Astrocyte of the hippocampus (primary cell): ENCODE measurements at places on chromosomes 6 and 20.

GRCh38 chr6:10800810-10801209 is 37.5 kb downstream of the MAK start:
- DNase-seq: peak; percentile 46

- no peak for DNase-seq
These were observed 103.6 kb upstream of the SGK1 start for GRCh38 chr6:134421501-134421900.

DNA sequence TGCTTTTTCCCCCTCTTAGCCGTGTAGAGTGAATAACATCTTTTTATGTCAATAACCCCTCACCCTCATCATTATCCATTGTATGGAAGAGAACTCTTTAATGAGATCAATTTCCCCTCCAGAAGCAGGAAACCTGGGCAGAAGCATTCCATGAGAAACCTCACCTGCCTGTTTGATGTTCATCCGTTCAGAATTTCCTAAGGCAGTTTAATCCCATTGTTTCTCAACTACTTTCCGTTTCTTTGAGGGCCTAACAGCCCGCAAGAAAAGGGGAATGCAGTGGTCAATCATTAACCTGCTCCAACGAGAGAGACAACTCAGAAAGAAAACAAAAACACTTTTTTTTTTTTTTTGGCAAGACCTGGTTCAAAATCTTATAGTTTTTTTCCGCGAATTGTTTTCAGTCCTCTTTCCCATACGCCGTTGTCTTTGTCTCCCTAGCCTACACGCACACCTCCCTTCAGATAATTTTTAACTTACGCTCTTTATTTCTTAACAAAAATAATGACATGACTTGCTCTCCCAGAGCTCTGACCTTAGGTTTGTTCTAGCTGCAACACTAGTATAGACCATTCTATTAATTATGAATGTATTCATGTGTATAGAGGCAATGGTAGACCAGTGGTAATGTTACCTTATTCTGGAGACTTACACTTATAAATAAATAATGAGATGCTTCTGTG is 25.6 kb upstream of the ID4 start:
- DNase-seq: no peak

DNA sequence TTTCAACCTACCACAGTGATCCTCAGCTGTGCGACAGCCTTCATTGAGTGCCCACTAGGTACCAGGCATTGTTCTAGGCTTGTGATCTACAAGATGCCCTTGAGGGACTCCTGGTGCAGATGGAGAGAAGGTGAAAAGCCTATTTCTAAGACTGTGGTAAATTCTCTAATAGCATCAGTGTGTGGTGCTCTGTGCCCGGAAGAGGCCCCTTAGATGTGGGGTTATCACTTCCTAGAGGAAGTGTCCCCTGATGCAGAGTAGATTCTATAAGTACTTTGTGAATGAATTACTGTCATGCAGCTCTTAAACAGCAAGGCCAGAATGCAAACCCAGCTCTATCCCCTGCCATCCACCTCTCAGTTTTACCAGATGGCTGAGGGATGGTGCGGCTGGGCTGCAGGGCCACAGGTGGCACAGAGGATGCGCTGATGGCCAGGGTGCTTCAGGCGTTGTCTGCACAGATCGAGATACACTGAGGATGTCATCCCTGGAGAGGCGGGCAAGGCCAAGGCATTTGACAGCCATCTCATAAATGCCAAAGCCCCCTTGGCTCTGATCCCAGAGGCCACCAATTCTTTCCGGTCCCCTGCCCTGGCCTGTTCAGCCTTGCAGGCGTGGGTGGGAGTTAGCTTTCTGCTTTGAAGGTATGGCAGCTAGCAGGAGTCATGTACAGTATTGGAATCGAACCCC is 96.7 kb downstream of the TOX2 start:
- DNase-seq: no peak
